ENCODE measurements at places on chromosomes 13 and 19.

- DNase-seq: no peak
Observed at GRCh38 chr13:39394796-39395678, 208.0 kb downstream of the LHFPL6 start.

- no peak for DNase-seq
Observed at GRCh38 chr19:20371911-20372310, 193.7 kb downstream of the ZNF737 start.

DNA sequence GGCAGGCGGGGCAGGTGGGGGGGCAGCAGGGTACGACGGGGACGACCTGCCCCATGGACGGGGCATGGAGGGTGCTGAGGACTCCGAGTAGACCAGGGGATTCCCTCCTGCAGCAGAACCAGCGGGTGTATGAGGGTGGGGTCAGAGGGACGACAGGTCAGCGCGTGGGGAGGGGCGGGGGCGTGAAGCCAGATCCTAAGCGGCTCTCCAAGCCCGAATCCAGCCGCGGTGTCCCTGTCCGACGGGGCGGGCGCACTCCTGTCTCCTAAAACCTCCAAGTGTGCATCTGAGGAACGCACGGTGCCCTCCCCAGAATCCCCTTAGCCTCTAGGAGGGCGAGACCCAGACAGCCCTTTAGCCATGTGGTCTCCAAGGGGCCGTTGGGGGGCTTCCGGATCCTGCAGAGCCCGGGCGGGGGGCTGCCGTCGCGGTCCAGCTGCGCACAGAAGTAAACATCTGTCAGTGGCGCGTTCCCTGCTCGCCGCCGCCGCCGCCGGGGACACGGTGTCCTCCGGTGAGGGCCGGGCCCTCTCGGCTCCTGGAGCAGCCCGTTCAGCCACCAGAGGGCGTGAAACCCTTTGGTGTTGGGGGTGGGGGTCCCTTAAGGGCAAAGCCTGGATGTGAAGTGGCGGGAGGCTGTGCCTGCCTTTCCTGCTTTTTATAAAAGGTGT lies 730 bp downstream of the NRTN start:
- DNase-seq: no peak

- DNase-seq: no peak
Observed at GRCh38 chr19:7861619-7862412, 12.4 kb downstream of the PRR36 start.

- no peak for DNase-seq
Observed at GRCh38 chr19:15829786-15830185, 14.3 kb upstream of the OR10H1 start.

GRCh38 chr19:19267305-19267704 lies 5.8 kb downstream of the TM6SF2 start:
- no peak for DNase-seq

DNA sequence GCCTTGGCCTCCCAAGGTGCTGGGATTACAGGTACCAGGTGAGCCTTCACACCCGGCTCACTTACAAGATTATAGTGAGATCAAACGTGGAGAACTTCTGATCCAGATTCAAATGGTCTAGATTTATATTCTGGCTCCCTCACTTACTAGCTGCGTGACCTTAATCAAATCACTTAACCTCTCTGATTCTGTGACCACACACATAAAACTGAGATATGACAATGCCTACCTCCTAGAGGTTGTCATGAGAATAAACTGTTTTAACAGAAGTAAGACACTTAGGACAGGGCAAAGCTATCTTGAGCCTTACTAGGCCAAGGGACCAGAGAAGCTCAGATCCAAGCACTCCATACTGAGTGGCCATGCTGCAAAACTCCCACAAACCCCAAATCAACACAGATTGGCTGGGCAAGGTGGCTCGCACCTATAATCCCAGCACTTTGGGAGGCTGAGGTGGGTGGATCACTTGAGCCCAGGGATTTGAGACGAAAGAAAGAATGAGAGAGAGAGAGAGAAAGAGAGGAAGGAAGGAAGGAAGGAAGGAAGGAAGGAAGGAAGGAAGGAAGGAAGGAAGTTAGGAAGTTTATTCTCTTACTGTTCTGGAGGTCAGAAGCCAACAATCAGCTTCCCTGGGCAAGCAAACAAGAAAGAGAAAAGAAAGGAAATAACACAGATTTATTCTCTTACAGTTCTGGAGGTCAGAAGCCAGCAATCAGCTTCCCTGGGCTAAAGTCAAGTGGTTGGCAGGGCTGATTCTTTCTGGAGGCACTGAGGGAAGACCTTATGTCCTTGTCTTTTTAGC lies 46.1 kb upstream of the MAP3K10 start:
- DNase-seq: no peak

DNA sequence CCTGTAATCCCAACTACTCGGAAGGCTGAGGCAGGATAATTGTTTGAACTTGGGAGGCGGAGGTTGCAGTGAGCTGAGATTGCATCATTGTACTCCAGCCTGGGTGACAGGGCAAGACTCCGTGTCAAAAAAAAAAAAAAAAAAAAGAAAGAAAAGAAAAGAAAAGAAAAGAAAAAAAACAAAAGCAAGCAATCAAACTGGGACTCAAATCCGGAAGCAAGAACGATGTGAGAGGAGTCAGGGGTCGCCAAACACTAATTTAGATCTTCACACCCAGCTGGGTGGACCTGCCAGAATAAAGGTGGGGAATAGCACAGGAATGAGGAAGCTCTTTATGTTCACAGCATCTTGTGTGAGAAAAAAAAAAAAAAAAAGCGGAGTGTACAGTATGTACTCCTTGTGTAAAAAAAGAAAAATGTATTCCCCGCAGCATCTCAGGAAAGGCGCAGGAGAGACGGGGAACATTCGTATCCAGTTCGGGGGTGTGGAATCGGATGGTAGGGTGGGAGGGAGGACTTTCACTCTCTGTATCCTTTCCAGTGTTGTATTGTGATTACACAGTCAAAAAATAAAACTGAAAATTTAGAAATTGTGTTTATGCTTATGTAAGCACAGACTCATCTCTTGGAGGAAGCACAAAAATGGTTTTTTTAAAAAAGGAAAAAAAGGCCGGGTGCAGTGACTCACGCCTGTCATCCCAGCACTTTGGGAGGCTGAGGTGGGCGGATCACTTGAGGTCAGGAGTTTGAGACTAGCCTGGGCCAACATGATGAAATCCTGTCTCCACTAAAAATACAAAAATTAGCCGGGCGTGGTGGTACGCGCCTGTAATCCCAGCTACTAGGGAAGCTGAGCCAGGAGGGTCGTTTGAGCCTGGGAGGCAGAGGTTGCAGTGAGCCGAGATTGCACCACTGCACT lies 7.6 kb downstream of the DNAJB1 start:
- DNase-seq: no peak

DNA sequence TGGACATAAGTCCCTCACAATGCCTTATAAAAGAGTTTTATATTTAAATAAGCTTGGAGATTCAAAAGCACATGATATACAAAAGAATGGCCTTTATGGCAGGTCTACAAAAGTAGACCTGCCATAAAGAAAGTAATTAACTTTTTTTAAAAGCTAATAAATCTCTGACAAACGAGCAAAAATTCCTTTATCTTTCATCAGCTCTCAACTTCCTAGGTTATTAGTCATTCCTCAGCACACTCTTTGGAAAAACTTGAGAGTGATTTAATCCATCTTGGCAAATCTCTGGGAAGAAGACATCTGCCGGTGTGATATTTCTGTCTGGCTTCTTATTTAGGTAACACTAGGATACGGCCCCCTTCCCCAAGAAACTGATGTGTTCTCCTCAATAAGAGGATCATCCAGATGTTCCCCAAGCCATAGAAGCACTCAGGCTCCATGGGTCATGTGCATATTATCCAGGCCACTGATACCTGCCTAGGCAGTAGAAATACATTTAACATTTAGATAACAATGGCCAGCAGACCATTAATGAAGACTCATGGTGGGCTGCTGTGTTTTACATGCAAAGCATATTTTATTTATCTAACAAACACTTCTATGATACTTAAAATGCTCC lies 372.7 kb downstream of the LIG4 start:
- DNase-seq: no peak

GRCh38 chr13:50989476-50989875 lies 79.9 kb downstream of the RNASEH2B start:
- DNase-seq: no peak

- DNase-seq: no peak
Observed at GRCh38 chr19:3024870-3025548, 4.1 kb downstream of the TLE2 start.

- no peak for DNase-seq
Observed at GRCh38 chr19:41325947-41326706, 16.2 kb downstream of the CCDC97 start.

GRCh38 chr19:34481861-34482379 lies 362 bp downstream of the WTIP start:
- no peak for DNase-seq

- DNase-seq: no peak
Observed at GRCh38 chr13:20390526-20391175, 135.0 kb downstream of the CRYL1 start.

GRCh38 chr19:55389386-55390317 lies 3.9 kb downstream of the RPL28 start:
- no peak for DNase-seq

DNA sequence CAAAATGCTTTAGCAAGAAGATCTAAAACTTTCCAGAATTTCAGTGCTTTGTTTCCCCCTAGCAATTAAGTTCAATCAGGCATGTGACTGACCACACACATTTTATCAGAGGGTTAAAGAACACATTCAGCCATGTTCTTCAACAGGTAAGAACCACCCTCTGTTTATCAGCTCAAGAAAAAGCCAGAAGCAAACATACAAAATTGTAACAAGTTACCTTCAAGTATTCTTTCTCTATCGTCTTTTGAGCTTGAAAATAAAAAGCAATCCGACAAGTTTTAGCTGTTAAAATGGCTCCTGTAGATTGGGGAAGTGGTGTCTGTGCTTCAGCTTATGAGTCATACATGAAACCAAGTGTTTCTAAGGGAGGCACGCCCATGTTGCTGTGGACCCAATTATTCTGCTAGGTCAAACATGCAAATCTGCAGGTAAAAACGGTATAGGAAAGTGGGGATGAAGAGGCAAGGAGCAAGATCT lies at the start of gene ELF1:
Gene ELF1, minus strand, starts transcription at position 306 of the 477 bp plus-strand sequence. CDS start 37,262 bp downstream, outside the sequence.
- peak; percentile 49 for DNase-seq

DNA sequence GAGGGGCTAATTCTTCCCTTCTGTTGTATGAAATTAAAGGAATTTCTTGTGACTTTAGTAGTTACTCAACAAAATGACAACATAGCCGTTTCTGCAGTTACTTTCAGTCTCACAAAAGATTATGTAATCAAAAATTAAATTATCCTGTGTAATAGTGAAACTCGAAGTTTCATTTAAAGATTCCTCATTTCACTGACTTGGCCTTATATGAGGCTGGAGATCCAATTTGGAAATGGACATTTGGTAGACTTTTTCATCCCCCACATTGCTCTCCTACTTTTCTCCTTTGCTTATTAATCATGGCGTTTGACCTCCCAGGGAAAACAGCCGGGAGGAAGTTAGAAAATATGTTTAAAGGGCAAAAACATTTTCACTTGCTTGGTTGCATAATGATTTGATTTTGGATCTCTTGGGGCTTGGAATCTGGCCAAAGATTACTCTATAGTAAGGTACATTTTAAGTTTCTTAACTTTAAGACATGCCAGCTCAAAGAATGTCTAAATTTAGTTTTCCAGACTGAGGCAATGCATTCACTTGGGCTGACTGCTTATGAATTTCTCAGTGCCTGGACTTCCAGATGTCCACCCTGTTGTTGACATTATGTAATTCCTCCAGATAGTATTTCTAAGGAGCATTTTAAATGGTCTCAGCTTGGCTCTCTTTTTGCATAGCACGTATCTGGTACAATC lies 1364.9 kb upstream of the MIR17HG start:
- DNase-seq: no peak

DNA sequence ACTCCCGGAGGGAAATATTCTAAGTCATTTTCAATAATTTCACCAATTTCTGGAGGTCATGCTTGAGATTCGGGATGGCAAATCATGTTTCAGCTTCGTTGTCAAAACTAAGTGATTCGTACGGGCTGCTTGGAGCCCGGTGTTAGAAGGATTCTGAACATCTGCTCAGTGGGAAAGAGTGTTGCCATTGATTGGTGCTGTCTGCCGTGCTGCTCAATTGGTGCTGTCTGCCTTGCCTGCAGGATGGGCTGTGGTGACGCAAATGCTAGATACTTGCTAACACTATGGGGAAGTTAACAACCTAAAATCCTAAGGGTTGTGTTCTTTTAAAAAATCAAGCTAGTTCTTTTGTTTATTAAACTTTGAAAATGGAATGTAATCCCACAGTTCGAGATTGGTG lies 17.3 kb upstream of the CACNG8 start:
- no peak for DNase-seq

- DNase-seq: peak; percentile 74
Observed at GRCh38 chr19:54916822-54917221, 10.9 kb downstream of the NCR1 start.

DNA sequence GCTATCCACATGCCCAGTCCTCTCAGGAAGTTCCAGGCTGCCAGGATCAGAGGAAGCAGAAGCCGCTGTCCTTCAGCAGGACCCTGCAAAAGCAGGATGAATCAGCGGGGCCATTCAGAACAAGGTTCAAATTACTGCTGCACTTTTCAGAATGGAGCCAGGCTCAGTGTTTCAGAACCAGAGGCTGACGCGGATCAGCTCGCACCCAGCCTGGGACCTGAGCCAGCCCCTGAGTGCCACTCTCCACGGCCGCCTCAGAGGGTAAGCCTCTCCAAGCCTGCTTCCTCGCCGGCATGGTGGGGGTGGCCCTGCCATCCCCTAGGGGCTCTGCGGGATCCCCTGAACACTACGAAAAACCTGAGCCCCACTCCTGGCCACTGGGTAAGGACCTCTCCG lies 24.7 kb downstream of the RASA3 start:
- no peak for DNase-seq

DNA sequence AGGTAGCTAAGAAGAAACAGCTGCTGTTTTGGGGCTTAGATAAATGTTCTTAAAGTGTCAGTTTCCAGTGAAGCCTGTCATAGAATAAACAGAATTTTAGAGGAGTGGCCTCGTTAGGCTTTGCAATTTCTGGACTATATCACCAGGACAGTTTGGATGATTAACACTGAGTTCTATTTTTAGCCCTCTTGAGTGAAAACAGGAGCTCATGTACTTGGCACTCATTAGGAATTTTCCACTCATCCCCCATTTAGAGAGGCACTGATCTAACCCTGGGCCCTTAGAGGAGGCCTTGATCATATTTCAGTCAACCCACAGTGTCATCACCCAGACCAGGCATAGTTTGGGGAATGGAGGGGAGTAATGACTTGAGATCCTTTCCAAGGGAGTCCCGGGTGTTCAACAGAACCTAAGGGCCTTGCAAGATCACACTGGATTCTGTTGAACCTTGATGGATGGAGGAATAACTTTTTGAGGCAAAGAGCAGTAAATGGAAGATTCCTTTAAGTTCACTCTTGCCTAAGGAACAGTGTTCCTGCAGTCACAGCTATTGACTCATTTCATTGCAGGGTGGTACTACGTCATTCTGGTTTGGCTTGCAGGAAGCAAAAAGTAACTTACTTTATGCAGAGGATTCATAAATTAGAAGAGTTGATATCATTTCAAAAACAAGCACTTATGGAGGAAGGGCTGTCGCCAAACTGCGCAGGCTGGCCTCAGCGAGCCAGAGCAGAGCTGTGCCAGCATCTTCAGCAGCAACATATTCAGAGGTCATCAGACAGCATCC lies 160.2 kb downstream of the SLC7A1 start:
- DNase-seq: no peak

Measured in NK-92 treated with Interleukin-12 subunit alpha and Interleukin-12 subunit beta, amount 100 ng/mL, for 24 hours (cell line).